ENCODE measurements at places on chromosomes 6 and 20. TPM values are rescaled to one million over a fixed set of nuclear protein-coding genes. Genes with fewer than 3 reads are reported as not detected.

- no peak for DNase-seq
Observed at GRCh38 chr6:134731615-134732014, 218.3 kb downstream of the ALDH8A1 start.

DNA sequence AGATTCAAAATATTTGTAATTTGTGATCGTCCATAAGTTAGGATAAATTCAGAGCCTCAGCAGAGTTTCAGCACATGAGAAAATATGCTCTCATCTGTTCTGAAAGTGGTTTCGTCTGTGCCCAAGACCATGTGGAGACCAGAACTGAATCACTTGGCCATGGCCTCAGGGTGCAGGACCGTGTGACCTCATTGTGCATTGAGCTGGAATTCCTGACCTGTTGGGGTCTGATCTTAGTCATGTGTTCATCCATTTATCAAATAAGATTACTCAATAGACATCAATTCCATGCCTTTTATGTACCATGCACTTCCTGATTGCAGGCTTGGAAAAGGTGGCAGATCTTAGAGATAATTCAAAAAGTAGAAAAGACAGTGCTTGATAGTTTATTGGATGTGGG is 680.5 kb downstream of the QKI start:
- DNase-seq, result no peak

DNA sequence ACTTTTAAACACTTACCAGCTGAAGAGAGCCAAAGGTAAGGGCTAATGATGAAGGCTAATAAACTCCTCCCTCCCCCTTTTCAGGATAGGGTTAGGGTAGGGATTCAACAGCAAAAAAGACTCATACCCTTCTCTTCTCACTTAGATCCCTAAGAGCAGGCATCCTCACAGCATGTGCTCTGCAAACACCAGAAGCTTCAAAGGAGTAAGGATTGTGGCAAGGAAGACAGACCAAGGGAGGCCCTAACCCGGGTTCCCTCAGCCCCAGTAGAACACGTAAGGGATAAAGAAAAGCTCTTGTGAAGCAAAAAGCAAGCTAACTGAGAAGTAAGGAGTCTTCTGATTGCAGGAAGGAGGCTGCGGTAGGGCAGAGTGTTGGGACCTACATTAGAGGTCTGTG is 11.6 kb downstream of the MAP3K7 start:
- DNase-seq, result no peak

- no peak for DNase-seq
Observed at GRCh38 chr6:7234547-7234946, 78.5 kb downstream of the SSR1 start.

GRCh38 chr6:56246881-56247653 is at the start of gene COL21A1:
TSS of gene COL21A1 (minus strand) at chr6:56247580. CDS start at chr6:56182618, 64,962 bp downstream.
- no peak for DNase-seq

Gene CST2
- not detected for polyA plus RNA-seq

Gene LCA5
- polyA plus RNA-seq, result 13.9 TPM

Gene APCDD1L
- polyA plus RNA-seq, result 14.2 TPM

All from left renal pelvis (tissue), 4 donors.